B cell (primary cell): ENCODE measurements at places on chromosomes 2 and 18.

DNA sequence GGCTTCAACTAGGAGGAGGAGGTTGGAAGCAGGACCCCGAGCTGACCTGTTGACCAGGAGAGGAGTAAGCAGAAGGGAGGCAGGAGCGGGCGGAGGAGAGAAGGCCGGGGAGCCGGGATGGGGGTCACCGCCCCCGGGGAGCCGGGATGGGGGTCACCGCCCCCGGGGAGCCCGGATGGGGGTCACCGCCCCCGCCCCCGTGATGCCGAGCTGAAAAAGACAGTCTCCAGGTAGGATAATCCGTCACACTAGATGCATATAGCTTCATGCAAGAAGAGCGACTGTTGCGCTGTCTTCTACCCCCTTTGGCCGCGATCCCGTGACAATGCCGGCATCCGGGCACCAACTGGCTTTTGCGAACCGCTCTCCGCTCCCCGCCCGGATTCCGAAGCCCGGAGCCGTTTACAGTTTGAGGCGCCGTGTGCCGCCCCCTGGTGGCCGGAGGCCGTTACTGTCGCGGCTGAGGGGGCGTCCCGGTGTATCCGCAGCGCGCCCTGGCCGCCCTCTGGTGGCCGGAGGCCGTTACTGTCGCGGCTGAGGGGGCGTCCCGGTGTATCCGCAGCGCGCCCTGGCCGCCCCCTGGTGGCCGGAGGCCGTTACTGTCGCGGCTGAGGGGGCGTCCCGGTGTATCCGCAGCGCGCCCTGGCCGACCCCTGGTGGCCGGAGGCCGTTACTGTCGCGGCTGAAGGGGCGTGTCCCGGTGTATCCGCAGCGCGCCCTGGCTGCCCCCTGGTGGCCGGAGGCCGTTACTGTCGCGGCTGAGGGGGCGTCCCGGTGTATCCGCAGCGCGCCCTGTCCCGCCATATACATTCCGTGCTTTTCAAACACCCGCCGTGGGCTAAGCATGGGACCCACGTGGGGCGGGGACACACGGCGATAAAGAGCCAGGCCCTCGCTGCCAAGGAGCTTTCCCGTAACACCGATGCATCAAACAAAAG, 89.6 kb downstream of the ACTR3 start:
- peak; percentile 63 for DNase-seq

GRCh38 chr2:38301340-38301968, 75.6 kb downstream of the ATL2 start:
- peak; percentile 42 for DNase-seq

DNA sequence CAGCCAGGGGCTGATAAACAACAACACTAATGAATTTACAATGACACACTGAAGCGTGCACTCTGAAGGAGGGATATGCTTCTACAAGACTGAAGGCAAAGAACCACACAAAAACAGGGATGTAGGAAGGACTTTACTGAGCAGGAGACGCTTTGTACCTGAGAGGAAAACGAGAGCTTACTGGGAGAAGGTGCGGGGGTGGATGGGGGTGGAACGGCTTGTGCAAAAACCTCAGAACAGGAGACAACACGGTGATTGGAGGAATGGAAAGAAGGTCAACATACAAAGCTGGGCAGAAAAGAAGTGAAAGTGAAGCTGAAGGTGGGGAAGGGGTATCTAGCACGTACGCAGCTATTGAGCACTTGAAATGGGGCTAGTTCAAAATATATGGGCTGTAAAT, 93.1 kb downstream of the SLC8A1 start:
- DNase-seq = no peak

GRCh38 chr2:218245214-218245613, 15.6 kb upstream of the GPBAR1 start:
- DNase-seq = no peak

DNA sequence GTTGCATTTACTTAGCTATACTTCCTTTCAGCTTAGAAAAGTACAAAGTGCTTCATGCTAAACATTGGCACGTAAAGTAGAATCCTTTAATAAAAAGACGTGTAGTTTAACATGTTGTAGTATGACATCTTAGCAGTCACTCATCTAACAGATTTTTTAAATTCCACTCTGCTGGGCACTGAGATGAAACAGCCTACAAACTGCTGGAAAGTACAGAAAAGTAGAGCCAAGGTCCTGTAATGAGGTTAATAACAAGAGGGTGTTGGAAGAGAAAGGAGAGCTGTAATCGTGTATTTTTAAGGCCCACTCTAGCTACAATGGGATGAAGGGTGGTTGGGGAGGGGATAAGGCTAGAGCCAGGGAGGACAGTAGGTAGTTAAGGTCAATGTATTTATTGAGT, 10.7 kb downstream of the CD8A start:
- DNase-seq = no peak

DNA sequence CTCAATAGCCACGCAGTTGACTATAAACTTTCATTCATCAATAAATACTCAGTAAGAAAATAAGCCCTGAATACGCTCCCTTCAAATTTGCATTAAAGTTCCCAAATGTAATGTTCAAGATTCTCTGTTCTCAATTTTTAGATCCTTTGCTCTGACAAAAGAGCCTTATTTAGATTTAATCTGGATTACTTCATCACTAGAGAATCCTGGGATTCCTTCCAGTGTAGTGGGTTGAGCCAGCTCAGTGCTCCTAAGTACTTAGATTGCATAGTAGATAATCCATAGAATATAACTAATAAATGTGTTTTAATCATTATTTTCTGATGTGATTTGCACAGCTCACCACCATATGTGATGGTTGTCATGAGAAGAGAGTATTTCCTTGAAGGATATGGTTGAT, 1286.2 kb downstream of the SUCLG1 start:
- no peak for DNase-seq

- peak; percentile 62 for DNase-seq
These were observed 11.6 kb upstream of the RBFA start for GRCh38 chr18:80022613-80023012.

GRCh38 chr2:175151791-175152190, 16.2 kb downstream of the ATF2 start:
- no peak for DNase-seq

DNA sequence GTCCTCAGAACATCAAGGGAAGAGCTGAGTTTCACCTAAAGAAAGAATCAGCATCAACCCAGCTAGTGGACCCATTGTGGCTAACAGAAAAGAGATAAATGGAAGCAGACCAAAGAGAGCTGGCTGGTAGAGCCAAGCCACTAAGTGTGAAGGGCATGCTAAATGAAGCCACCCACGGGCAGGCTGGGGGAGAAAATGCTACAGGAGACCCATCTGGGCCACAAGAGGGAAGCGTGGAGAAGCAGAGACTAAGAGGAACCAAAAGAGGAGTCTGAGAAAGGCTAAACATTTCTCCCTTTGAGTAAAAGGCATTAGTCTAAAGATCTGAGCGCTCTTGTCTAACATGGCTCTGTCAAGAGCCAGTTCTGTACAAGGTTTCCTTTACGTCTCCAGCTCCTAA, 15.8 kb downstream of the CWC22 start:
- DNase-seq = no peak

DNA sequence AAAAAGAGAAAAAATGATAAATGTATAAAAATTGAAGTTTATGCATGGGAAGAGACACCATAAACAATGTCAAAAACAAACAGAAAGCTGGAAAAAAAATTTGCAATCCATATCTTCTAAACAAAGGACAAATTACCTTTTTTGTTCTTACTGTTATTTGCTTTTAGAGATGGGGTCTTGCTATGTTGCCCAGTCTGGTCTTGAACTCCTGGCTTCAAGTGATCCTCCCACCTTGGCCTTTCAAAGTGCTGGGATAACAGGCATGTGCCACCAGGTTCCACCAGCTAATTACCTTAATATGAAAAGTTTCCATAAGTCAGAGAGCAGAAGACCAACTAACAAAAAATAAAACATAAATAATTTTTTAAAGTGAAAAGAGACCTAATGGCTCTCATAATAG, 90.0 kb upstream of the SIX3 start:
- DNase-seq = no peak

GRCh38 chr2:177169810-177170514, 42.6 kb upstream of the HNRNPA3 start:
- no peak for DNase-seq

GRCh38 chr2:23924589-23925359, 2.1 kb downstream of the ATAD2B start:
- DNase-seq = no peak

GRCh38 chr18:79421275-79421857, 25.6 kb downstream of the NFATC1 start:
- no peak for DNase-seq

- no peak for DNase-seq
These were observed 153.2 kb upstream of the PTPRM start for GRCh38 chr18:7413906-7414305.

DNA sequence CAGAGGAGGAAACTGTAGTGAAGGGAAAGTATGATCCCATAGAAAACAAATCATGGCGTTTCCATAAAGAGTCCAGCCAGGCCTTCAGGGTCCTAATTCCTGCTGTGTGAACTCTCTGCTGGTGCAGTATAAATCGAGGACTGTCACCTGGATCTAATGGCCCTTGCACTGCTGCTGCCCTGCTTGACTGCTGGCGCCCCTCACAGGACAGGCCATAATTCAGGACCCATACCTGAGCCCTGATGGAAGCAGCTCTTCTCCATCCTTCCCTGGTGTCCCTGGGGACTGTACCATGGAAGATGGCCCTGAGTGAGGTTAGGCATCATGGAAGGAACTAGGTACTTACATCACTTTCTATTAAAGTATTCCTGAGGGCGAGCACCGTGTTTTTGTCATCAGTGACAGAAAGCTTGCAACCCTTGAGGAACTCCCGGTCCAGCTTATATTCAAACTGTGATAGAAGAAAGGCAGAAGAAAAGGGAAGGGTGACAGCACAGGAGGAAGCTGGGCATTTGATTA, 116.9 kb downstream of the RIF1 start:
- DNase-seq = peak; percentile 8

GRCh38 chr2:69175790-69176715, 163.1 kb downstream of the ANTXR1 start:
- DNase-seq = no peak

DNA sequence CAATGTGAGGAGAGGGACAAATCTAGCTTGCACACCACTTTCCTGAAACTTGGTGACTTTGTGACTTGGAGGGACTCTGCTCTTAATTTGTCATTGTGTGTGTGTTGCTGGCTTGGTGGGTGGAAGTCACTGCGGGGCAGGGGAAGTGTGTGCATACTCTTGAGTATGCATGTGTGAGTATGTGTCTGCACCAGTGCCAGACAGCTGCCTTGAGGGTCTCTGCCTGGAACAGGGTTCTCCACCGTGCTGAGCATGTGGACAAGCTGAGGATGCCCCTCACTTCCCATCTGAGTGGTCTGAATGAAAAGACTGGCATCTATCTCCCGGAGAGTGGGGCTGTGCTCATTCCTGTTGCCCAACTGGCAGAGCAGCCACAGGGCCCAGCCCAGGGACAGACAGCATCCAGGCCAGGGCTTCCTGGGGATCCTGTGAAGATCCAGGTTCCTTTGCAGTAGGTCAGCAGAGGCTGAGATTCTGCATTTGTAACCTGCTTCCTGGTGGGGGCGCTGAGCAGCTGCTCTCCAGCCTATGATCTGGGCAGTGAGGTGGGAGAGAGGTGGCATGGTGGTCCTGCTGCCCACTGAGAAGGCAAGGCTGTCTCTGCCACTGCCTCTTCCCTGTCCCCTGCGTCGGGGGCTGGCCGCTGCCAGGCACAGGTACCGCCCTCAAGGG, 138.9 kb upstream of the HAAO start:
- DNase-seq = no peak

GRCh38 chr2:172107690-172108586, 5.2 kb upstream of the DLX2 start:
- peak; percentile 33 for DNase-seq

DNA sequence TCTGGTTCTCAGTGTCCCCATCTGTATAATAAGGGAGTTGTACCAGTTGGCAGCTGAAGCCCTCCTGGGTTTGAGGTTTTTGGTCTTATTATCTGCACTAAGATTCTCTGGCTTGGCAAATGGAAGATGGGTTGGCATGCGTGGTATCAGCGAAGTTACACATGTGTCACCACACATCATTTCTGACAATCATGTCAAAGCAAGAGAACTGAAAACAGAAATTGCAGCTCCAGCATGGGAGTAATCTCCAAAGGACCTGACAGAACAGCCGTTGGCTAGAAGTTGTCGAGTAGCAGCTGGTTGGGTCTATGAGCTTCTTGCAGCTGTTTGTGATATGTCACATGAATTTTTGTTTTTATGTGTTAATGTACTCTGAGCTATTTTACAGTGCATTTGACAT, 317.4 kb downstream of the SLC4A3 start:
- DNase-seq = no peak
